PC-9 (cell line): ENCODE measurements at places on chromosomes 2 and 18. TPM values are rescaled to one million over a fixed set of nuclear protein-coding genes. Genes with fewer than 3 reads are reported as not detected.

Gene ABCG5
- total RNA-seq: not detected in 2 replicates

Gene CPLX4
- not detected in 2 replicates for total RNA-seq

Gene CAD
- total RNA-seq: 41.5 and 70.8 TPM in 2 replicates

Gene TLX2
- 3.1 and 3.8 TPM in 2 replicates for total RNA-seq

Gene DCDC2C
- not detected in 2 replicates for total RNA-seq

Gene KHK
- 4.4 and 10.4 TPM in 2 replicates for total RNA-seq

Gene C2orf66
- 0.22 TPM in 1 of 2 replicates, not detected in the other for total RNA-seq

Gene CDH2
- 6.4 and 8.5 TPM in 2 replicates for total RNA-seq

GRCh38 chr2:173934895-173935294 is 30.3 kb downstream of the SP3 start:
- no peaks in the 10 kb centered on the region for H3K27me3 ChIP-seq
- H3K36me3 ChIP-seq: peaks cover 19% of the 10 kb centered on the region
- peak; percentile 58 for DNase-seq
- H3K4me1 ChIP-seq: peaks cover 28% of the 10 kb centered on the region
- 0 out of 2 replicates have a peak overlapping the region, but pooled peaks have one; percentile 9 for H3K27ac ChIP-seq

- no peak overlapping the region for H3K27ac ChIP-seq
- no peak overlapping the region for H3K4me3 ChIP-seq
- no peak for DNase-seq
- H3K4me1 ChIP-seq: no peaks in the 10 kb centered on the region
Measured at GRCh38 chr2:217797661-217798069, 205.1 kb downstream of the TNS1 start.

- H3K27ac ChIP-seq: no peak overlapping the region
- no peak for DNase-seq
- H3K4me1 ChIP-seq: no peaks in the 10 kb centered on the region
- H3K27me3 ChIP-seq: no peaks in the 10 kb centered on the region
Measured at GRCh38 chr2:71348302-71348701, 16.7 kb downstream of the ZNF638 start.

GRCh38 chr18:62741118-62741566 is 25.8 kb downstream of the PHLPP1 start:
- DNase-seq: peak; percentile 46
- no peaks in the 10 kb centered on the region; the same call in 1 of the 2 replicates for H3K4me1 ChIP-seq
- H3K27ac ChIP-seq: no peak overlapping the region

DNA sequence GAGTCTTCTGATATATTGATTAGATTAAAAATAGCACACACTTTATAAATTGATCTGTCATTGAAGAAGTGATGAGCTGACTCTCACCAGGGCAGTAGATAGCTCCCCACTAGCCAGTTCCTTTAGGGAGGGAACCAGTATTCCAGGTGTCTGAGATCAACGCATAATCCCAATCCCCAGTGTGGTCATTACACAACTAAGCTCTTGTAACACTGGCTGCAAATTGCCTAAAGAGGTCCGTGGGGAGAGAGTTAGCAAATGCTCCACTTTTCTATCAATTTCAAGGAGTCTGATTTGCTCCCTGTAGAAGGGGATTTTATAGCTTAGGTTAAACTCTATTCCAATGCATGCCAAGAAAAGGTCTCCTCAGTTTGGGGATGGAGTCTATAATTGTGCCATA is 7.7 kb downstream of the SLC14A1 start:
- H3K4me3 ChIP-seq: no peak overlapping the region
- no peaks in the 10 kb centered on the region for H3K36me3 ChIP-seq
- no peak overlapping the region for H3K27ac ChIP-seq
- peaks cover 19% of the 10 kb centered on the region for H3K4me1 ChIP-seq
- no peak for DNase-seq

GRCh38 chr2:241081190-241081642 is 20.9 kb downstream of the MTERF4 start:
- H3K27ac ChIP-seq: no peak overlapping the region
- no peak for DNase-seq

DNA sequence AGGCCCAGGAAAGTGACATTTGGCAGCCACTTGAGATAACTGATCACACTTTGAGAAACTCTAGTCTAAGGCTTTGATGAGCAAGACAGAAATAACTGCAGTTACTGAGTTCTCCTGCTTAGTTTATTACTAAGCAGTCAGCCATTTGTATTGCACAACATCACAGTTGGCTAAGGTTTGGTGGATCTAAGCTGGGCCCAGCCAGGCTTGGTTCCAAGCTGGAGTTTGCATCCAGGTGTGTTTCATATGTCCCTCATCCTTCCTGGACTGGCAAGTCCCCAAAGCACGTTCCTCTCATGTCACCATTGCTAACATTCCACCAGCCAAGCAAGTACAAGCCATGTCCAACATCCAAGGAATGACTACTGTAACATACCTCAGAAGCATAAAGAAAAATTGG is 71.3 kb upstream of the ZNF532 start:
- H3K27me3 ChIP-seq: no peaks in the 10 kb centered on the region
- no peaks in the 10 kb centered on the region for H3K36me3 ChIP-seq
- H3K27ac ChIP-seq: no peak overlapping the region
- H3K4me3 ChIP-seq: no peak overlapping the region
- H3K4me1 ChIP-seq: peaks cover 25% of the 10 kb centered on the region

- no peaks in the 10 kb centered on the region for H3K36me3 ChIP-seq
- no peaks in the 10 kb centered on the region for H3K27me3 ChIP-seq
Measured at GRCh38 chr2:158845859-158846258, 50.7 kb downstream of the DAPL1 start.

DNA sequence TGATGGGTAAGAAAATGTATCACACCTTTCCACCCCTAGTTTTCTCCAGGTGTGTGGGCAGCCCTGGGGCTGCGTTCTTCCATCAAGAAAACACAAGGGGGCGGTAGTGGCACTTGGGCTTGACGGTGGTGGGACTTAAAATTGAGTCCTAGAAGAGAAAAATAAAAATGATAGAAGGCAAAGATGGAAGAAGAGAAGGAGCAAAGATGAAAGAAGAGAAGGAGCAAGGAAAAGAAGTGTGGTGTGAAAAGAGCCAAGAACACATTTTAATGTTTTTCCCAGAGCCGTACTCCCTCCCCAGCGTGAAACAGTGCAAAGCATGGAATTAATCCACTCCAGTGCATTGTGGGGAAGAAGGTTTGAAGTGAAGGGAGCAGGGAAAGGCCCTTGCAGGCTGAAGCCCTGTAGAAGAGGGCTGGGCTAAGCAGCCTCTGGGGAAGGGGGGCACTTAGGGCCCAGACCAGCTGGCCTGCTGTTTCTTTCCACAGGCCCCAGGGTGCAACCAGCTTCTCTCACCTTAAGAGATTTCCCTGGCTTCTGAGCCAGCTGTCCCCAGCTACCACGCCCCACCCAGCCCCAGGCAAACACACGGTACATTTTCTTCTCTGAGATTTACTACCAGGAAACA is 256.8 kb downstream of the RNF152 start:
- no peaks in the 10 kb centered on the region for H3K27me3 ChIP-seq
- H3K4me3 ChIP-seq: no peak overlapping the region
- no peak overlapping the region for H3K27ac ChIP-seq
- DNase-seq: peak; percentile 23

- no peak overlapping the region for H3K27ac ChIP-seq
- no peaks in the 10 kb centered on the region for H3K27me3 ChIP-seq
- no peaks in the 10 kb centered on the region for H3K4me1 ChIP-seq
- DNase-seq: no peak
Measured at GRCh38 chr2:16568998-16569784, 96.4 kb downstream of the CYRIA start.

DNA sequence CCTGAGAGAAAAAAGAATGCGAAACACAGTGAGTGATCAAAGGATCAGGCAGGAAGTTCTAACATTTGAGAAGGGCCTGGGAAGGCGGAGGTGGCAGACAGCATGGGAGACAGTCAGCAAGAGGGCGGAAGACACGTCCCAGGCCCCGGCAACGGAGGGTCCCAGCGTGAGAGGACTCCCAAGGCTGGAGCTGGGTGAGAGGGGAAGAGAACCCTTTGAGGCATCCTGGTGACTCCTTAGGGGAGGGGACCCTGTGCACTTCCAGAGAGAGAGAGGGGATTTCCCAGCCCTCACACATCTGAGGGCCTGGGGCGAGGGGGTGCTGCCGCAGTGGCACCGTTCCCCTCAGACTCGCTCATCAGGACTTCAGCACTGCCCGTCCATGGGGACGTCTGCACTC is 133.4 kb downstream of the RTP5 start:
- H3K36me3 ChIP-seq: no peaks in the 10 kb centered on the region
- no peak overlapping the region for H3K4me3 ChIP-seq
- no peaks in the 10 kb centered on the region for H3K4me1 ChIP-seq
- H3K27me3 ChIP-seq: peaks cover 76% of the 10 kb centered on the region
- no peak overlapping the region for H3K27ac ChIP-seq

DNA sequence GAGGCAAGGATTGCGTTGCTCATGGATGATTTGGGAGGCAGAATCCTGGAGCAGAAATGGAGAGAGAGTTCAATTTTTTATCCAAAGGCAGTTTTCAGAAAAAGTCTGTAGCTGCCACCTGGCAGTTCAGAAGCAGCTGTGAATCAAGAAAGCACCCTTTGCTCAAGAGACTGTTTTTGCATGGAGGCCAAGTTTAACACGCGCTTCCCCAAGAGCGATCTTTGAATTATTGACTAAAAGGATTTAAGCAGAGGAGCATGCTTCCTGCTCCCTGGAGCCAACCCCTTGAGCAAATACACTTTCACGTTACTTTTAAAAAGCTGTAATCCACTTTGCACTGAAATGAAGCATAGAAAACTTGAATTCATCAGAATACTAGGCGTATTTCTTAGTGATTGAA is 252.4 kb downstream of the RNF144A start:
- no peaks in the 10 kb centered on the region for H3K36me3 ChIP-seq
- H3K4me3 ChIP-seq: no peak overlapping the region
- H3K27me3 ChIP-seq: peaks cover 26% of the 10 kb centered on the region; the same call in 1 of the 2 replicates

GRCh38 chr2:153891051-153891450 is 19.3 kb downstream of the GALNT13 start:
- no peaks in the 10 kb centered on the region for H3K36me3 ChIP-seq
- H3K4me3 ChIP-seq: no peak overlapping the region
- no peaks in the 10 kb centered on the region for H3K4me1 ChIP-seq
- H3K27me3 ChIP-seq: no peaks in the 10 kb centered on the region
- no peak for DNase-seq

DNA sequence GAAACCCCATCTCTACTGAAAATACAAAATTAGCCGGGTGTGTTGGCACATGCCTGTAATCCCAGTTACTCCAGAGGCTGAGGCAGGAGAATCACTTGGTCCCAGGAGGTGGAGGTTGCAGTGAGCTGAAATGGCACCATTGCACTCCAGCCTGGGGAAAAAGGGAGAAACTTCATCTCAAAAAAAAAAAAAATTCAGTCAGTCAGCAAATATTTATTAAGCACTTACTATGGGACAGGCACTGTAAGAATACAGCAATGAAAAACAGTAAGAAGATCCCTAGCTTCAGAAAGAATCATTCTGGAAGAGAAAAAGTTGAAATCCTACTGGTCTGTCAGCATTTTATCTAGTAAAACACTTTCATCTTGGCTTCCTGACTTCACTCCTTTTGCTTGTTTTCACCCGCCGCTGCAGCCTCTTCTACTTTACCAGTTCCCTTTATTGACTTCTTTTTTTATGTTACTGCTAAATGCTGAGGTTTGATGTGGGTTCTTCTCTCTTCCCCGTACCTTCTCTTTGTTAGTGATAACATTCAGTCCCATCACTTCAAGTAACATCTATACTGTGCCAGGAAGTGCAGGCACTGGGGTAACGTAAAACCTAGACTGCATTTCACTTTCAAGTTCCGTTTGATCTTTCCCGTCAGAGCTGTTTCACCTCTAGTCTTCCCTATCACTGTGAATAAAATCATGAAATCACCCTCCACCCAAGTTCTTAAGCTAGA is 10.8 kb upstream of the TAF4B start:
- no peak for DNase-seq
- no peak overlapping the region for H3K27ac ChIP-seq
- H3K4me1 ChIP-seq: no peaks in the 10 kb centered on the region
- H3K36me3 ChIP-seq: no peaks in the 10 kb centered on the region
- no peaks in the 10 kb centered on the region for H3K27me3 ChIP-seq

GRCh38 chr18:29326214-29326613 is 1149.3 kb upstream of the CDH2 start:
- H3K36me3 ChIP-seq: no peaks in the 10 kb centered on the region
- H3K4me1 ChIP-seq: no peaks in the 10 kb centered on the region
- DNase-seq: no peak
- H3K4me3 ChIP-seq: no peak overlapping the region
- H3K27me3 ChIP-seq: no peaks in the 10 kb centered on the region

GRCh38 chr2:12686708-12687283 is 29.9 kb upstream of the TRIB2 start:
- no peak overlapping the region for H3K4me3 ChIP-seq
- H3K36me3 ChIP-seq: no peaks in the 10 kb centered on the region
- no peak overlapping the region for H3K27ac ChIP-seq
- DNase-seq: no peak
- no peaks in the 10 kb centered on the region for H3K27me3 ChIP-seq
- peaks cover 14% of the 10 kb centered on the region for H3K4me1 ChIP-seq

DNA sequence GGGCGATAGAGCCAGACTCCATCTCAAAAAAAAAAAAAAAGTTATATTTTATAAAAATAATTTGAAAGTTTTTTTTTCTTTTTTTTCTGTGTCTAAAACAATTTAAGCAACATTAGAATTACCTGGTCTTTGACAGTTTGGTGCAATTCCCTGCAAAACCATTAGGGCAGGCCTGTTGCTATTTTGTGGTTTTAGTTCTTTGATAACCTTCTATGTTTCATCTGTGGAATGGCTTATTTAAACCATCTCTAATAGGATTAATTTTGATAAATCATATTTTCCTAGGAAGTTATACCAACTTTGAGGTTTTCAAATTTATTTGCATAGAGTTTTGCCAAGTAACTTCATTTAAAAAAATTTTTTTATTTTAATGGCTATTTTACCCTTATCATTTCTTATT is 141.2 kb upstream of the TWIST2 start:
- peaks cover 49% of the 10 kb centered on the region for H3K27me3 ChIP-seq
- H3K36me3 ChIP-seq: no peaks in the 10 kb centered on the region
- DNase-seq: no peak
- no peak overlapping the region for H3K27ac ChIP-seq

- no peak overlapping the region for H3K4me3 ChIP-seq
- no peaks in the 10 kb centered on the region for H3K36me3 ChIP-seq
- no peaks in the 10 kb centered on the region for H3K27me3 ChIP-seq
- H3K27ac ChIP-seq: no peak overlapping the region
Measured at GRCh38 chr2:168703926-168704325, 98.5 kb upstream of the NOSTRIN start.

- H3K36me3 ChIP-seq: no peaks in the 10 kb centered on the region
- peaks cover 95% of the 10 kb centered on the region for H3K27me3 ChIP-seq
- H3K4me1 ChIP-seq: no peaks in the 10 kb centered on the region
- no peak overlapping the region for H3K4me3 ChIP-seq
Measured at GRCh38 chr2:178718283-178718682, 88.9 kb downstream of the TTN start.

- H3K36me3 ChIP-seq: no peaks in the 10 kb centered on the region
- no peak for DNase-seq
- H3K4me1 ChIP-seq: no peaks in the 10 kb centered on the region
Measured at GRCh38 chr18:35572644-35573043, 8.9 kb upstream of the GALNT1 start.

- H3K27me3 ChIP-seq: peaks cover 11% of the 10 kb centered on the region; the same call in 1 of the 2 replicates
- no peaks in the 10 kb centered on the region for H3K36me3 ChIP-seq
- H3K27ac ChIP-seq: no peak overlapping the region
- no peak overlapping the region for H3K4me3 ChIP-seq
- no peaks in the 10 kb centered on the region for H3K4me1 ChIP-seq
Measured at GRCh38 chr2:177123048-177123447, 89.5 kb upstream of the HNRNPA3 start.

- peak; percentile 25 for DNase-seq
- peaks cover 63% of the 10 kb centered on the region for H3K4me1 ChIP-seq
- no peak overlapping the region for H3K27ac ChIP-seq
- no peak overlapping the region for H3K4me3 ChIP-seq
Measured at GRCh38 chr2:181780047-181780651, 99.8 kb upstream of the NEUROD1 start.
